Cardiac fibroblast (primary cell): ENCODE measurements at places on chromosomes 6 and 20.

DNA sequence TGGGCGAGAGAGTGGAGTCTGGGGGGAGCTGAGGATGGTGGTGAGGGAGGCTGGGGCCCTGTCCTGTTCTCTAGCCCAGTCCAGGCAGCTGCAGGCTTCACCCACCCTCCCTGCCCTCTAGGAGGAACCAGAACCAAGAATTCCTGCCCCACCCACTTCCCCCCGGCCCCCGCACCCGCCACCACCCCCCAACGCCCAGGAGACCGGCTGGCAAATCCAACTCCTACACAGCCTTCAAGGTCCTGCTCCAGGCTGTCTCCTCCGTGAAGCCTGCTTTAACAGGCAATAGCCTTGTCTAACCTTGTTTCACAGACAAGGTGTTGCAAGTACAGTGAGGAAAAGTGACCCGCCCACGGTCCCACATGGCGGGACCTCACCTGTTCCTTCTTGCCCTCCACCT, 2.4 kb downstream of the SPDEF start:
- no peak for DNase-seq

GRCh38 chr6:156804402-156804801, 27.2 kb downstream of the ARID1B start:
- no peak for DNase-seq

GRCh38 chr6:139581485-139581865, 207.0 kb upstream of the CITED2 start:
- no peak for DNase-seq

DNA sequence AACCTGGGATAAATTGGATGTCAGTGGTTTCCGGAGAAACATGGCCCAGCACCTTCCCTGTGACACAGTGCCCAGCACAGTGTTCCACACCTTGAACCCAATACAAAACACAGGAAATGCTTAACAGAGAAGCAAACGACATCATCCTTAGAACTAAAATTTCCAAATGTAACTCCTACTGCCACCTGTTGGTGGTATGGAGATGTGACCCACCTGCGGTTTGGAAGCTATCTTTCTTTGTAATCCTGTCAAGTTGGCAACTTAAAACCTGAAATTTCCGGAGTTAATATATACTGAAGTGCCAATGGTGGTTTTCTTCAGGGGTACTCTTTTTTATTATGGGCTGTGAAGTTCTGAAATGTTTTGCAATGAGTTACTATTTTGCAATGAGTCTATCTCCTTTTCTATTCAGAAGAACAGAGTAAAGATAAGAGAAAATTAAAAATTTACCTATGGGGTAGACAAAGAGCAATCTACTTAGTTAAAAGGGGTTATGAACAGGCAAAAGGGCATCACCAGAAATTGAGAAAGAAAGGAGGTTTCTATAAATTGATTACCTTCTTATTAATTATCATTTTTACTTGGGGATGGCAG, 658.8 kb downstream of the PTPRT start:
- peak; percentile 6 for DNase-seq

- DNase-seq: no peak
Observed at GRCh38 chr20:53907968-53908751, 162.2 kb downstream of the BCAS1 start.

DNA sequence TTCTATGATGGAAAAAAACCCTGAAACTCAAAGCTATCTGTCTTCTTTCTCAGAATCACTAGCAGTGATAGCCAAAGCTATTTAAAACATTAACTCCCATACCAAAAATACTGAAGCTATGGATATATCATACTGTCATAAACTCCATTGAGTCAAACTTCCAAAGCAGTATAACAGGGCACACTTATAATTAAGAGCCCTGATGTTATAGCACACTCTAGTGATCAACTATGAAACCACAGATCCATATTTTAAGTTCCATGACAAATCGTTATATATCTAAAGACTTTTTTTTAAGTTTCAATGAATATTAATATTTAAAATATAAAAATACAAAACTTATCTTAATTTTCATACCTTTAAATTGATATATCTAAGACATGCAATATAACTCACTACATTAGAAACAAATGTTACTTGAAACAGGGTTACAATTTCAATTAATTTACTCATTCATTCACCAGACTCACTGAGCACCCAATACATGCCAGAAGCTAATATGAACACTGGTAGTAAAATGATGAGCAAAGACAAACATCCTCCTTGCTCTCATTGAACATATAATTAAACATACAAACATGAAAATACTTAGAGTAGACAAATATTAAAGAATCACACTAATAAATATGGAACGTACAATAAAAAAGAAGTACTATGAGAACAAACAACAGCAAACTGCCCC, 69.3 kb downstream of the IBTK start:
- DNase-seq: peak; percentile 65

GRCh38 chr6:127939442-127940066, 38.7 kb upstream of the THEMIS start:
- DNase-seq: peak; percentile 62

- DNase-seq: no peak
Observed at GRCh38 chr20:63527184-63527583, 6.6 kb downstream of the PPDPF start.

- no peak for DNase-seq
Observed at GRCh38 chr20:63178889-63179686, 36.8 kb downstream of the YTHDF1 start.
